ENCODE measurements at places on chromosomes 5 and 9. TPM values are rescaled to one million over a fixed set of nuclear protein-coding genes. Genes with fewer than 3 reads are reported as not detected.

SPATA31A3 gene
- not detected for total RNA-seq

NOXA1 gene
- 13.2 TPM for total RNA-seq

SHC3 gene
- total RNA-seq = 0.27 TPM

AQP7 gene
- total RNA-seq = 0.96 TPM

HAPLN1 gene
- 0.05 TPM for total RNA-seq

PDLIM4 gene
- not detected for total RNA-seq

SPATA31D1 gene
- not detected for total RNA-seq

SCGB3A1 gene
- total RNA-seq = not detected

GABRB2 gene
- total RNA-seq = not detected

PCDHB13 gene
- total RNA-seq = 0.22 TPM

KLF4 gene
- total RNA-seq = 92.8 TPM

C1QTNF3 gene
- 2.6 TPM for total RNA-seq

ACOT12 gene
- not detected for total RNA-seq

TMEM267 gene
- total RNA-seq = 17.5 TPM

EDIL3 gene
- 0.32 TPM for total RNA-seq

SLC34A3 gene
- total RNA-seq = 0.15 TPM

ARSI gene
- total RNA-seq = 0.07 TPM

PDE6A gene
- total RNA-seq = not detected

ANKRD55 gene
- not detected for total RNA-seq

RANBP3L gene
- not detected for total RNA-seq

IRGM gene
- not detected for total RNA-seq

NDUFAF2 gene
- total RNA-seq = 36.9 TPM

SEMA4D gene
- total RNA-seq = 32.0 TPM

PCDHGA9 gene
- total RNA-seq = 0.34 TPM

SPINK5 gene
- not detected for total RNA-seq

UBE2B gene
- total RNA-seq = 91.9 TPM

HAND1 gene
- total RNA-seq = not detected

MARCOL gene
- total RNA-seq = not detected

GABRA1 gene
- total RNA-seq = not detected

IL33 gene
- not detected for total RNA-seq

SLC1A3 gene
- 12.9 TPM for total RNA-seq

GRIA1 gene
- total RNA-seq = not detected

GPR21 gene
- 1.1 TPM for total RNA-seq

CDC42SE2 gene
- total RNA-seq = 27.0 TPM

MSMP gene
- 1.2 TPM for total RNA-seq

PCDHB16 gene
- total RNA-seq = not detected

SPINK14 gene
- total RNA-seq = not detected

IL13 gene
- total RNA-seq = not detected

CBY3 gene
- total RNA-seq = not detected

SLC25A48 gene
- 2.8 TPM for total RNA-seq

MGAT4B gene
- total RNA-seq = 148 TPM

APBB3 gene
- total RNA-seq = 28.4 TPM

ZNF658 gene
- total RNA-seq = 4.0 TPM

OR2V1 gene
- not detected for total RNA-seq

ARID3C gene
- total RNA-seq = 0.42 TPM

KIF4B gene
- 0.12 TPM for total RNA-seq

SKP1 gene
- 245 TPM for total RNA-seq

ACTL7B gene
- total RNA-seq = not detected

ZNF483 gene
- 5.0 TPM for total RNA-seq

ZNF367 gene
- 18.1 TPM for total RNA-seq

ACO1 gene
- 36.2 TPM for total RNA-seq

MRRF gene
- total RNA-seq = 88.6 TPM

TICAM2 gene
- total RNA-seq = 2.9 TPM

NSMF gene
- total RNA-seq = 81.9 TPM
